ENCODE measurements at places on chromosomes 3 and 15. TPM values are rescaled to one million over a fixed set of nuclear protein-coding genes. Genes with fewer than 3 reads are reported as not detected.

DNA sequence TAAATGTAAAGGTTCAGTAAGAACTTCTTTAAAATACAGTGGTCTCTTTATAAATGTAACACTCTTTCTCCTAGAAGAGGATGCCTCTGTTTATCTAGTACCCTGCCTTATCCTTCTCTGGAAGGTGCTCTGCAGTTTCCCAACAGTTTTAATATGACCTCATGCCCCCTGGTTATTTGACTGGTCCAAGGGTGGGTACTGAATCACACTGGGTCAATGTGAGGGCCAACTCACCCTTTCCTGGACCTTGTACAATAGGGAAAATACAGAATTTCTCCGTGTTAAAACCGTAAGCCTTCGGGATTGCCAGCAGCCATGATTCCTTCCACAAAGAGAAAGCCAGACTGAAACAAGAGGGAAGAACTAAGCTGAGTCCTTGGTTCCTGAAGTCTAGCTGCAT is 9.2 kb downstream of the DCBLD2 start:
- no peak for DNase-seq

GRCh38 chr3:170563712-170564423 is 22.0 kb downstream of the SLC7A14 start:
- DNase-seq = no peak

- no peak for DNase-seq
These were observed 234.2 kb downstream of the TBC1D5 start for GRCh38 chr3:17508180-17508752.

The ZNF80 gene
- total RNA-seq = not detected

The GABRR3 gene
- total RNA-seq = not detected

- DNase-seq = no peak
These were observed 23.7 kb upstream of the PRTG start for GRCh38 chr15:55766676-55767075.
